K562 (cell line): ENCODE measurements at places on chromosomes 5 and 9.

DNA sequence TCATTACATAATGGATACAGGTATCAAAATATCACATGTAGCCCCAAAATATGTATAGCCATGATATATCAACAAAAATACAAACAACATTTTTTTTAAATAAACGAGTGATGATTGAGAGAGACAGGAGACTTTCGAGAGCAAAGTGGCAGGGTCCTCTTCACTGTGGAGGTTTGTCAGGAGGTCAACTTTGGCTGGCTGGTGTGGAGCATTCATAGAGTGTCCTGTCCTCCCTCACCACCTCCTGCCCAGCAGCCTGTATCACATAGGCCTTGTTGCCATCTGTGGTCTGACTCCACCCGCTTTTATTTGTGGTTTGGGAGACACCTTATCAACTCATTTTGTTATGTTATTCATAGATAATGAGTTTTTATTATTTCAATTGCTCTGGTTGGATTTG lies 206.9 kb downstream of the SYK start:
- DNase-seq = no peak

DNA sequence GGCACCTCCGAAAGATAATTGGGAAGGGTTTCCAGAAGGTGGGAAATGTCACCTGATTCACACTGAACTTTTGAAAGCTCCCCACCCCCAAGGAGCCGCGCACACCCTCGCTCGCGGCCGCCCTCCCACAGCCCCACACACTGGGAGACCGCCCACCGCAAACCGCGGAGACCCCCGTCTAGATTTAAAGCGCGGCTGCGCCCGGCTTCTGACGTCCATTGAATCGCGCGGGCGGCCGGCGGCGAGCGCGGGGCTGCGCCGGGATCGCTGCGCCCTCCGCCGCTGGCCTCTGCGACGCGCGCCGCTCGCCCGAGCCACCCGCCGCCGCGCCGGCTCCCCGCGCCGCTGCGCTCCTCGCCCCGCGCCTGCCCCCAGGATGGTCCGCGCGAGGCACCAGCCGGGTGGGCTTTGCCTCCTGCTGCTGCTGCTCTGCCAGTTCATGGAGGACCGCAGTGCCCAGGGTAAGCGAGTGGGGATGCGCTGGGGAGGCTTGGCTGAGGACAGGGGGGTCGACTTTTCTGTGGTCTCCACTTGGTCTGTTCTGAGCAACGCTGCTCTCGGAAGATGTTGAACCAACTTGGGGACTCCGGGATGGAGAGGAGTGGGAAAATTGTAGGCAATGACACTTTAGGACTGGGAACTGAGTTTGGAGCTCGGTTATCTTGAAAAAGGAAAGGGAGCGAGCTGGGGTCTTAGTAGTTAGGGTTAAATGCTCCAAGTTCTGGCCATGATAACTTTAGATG lies at the start of gene FST:
FST (plus strand) TSS at position 214 of the 743 bp plus-strand sequence; CDS start at position 377, 163 bp downstream.
- DNase-seq = peak; percentile 16

- no peak for DNase-seq
These were observed 185.3 kb downstream of the PCSK1 start for GRCh38 chr5:96247708-96248107.

DNA sequence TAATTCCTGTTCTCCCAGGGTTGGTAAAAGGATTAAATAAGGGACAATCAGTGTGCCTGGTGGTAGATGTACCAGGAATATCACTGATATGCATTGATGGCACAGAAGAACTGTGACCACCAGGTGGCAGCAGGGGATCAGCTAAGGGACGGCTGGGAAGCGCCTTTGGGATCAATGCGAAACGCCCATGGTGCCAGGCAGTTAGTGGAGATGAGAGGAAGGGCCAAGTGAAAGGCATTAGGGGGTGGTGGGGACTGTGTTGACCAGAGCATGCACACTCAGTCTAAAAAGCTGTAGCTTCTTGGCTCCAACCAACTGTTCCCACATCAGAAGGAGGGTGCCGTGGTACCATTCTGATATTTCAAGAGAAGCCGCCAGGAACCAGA lies 55.6 kb downstream of the ARHGEF37 start:
- peak; percentile 55 for DNase-seq

- DNase-seq = no peak
These were observed 272.6 kb upstream of the KCNN2 start for GRCh38 chr5:114089259-114089658.

- DNase-seq = no peak
These were observed 232.5 kb downstream of the PJA2 start for GRCh38 chr5:109177227-109177626.
